CD8-positive, alpha-beta memory T cell (primary cell): ENCODE measurements at places on chromosomes 13 and 19.

- H3K4me1 ChIP-seq = peaks cover 79% of the 10 kb centered on the region
- no peak overlapping the region for H3K27ac ChIP-seq
- H3K4me3 ChIP-seq = no peak overlapping the region
- no peak for DNase-seq
These were observed 3.2 kb downstream of the TPT1 start for GRCh38 chr13:45337803-45338202.

DNA sequence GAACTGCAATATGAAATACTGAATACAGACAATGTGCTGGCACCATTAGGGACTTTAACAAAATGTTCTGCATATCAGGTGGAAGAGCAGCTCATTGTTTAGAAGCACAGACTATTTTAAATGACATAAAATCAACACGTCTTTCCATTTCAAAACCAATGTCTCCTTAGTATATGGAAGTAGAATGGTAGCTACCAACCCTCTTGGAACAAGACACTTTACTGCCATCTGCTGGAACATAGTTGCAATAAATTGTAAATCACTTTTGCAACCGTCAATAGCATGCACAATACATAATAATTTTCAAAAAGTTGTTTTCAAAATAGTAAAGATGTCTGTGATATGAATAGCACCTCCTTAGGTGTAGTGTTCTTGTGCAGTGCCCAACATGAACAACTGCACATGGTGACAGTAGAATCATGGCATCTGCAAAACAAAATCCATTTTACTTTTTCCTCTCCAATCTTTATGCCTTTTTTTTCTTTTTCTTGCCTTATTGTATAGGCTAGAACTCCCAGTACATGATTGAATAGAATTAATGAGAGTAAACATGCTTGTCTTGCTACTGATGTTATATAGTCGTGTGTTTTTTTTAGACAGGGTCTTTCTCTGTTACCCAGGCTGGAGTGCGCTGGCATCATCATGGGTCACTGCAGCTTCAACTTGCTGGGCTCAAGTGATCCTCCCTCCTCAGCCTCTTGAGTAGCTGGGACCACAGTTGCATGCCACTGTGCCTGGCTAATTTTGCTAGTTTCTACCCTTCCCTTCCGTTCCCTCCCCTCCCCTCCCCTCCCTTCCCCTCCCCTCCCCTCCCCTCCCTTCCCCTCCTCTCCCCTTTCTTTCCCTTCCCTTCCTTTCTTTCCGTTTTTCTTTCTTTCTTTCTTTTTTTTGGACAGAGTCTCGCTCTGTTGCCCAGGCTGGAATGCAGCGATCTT lies 7.8 kb upstream of the LYPD5 start:
- H3K4me3 ChIP-seq = no peak overlapping the region
- H3K36me3 ChIP-seq = no peaks in the 10 kb centered on the region
- H3K27me3 ChIP-seq = no peaks in the 10 kb centered on the region
- no peak overlapping the region for H3K27ac ChIP-seq

GRCh38 chr19:51800473-51801244 lies 5.7 kb downstream of the FPR3 start:
- no peaks in the 10 kb centered on the region for H3K36me3 ChIP-seq
- DNase-seq = no peak
- H3K27me3 ChIP-seq = no peaks in the 10 kb centered on the region

DNA sequence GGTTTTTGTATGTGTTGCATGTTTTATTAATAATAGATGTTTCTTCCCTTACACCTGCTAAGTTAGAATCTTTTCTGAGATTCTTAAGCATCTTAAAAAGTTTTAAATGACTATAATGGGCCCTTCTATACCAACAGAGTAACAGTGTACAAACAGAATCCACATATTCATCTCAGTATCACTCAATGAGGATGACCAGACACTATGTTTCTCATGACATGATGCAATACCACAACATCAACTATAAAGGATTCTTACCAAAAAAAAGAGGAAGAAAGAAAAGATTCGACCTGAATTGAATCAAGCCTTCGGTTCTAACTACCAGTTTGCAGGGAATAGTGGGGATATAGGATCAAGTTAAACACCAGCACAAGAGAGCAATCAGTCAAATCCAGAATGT lies 56.5 kb downstream of the INTS6 start:
- peaks cover 12% of the 10 kb centered on the region for H3K4me1 ChIP-seq
- H3K27ac ChIP-seq = no peak overlapping the region
- no peaks in the 10 kb centered on the region for H3K27me3 ChIP-seq
- H3K4me3 ChIP-seq = no peak overlapping the region
- DNase-seq = no peak

GRCh38 chr19:29467824-29468401 lies 57.9 kb upstream of the VSTM2B start:
- no peak overlapping the region for H3K27ac ChIP-seq
- H3K36me3 ChIP-seq = no peaks in the 10 kb centered on the region
- no peaks in the 10 kb centered on the region for H3K27me3 ChIP-seq

- peaks cover 6% of the 10 kb centered on the region for H3K27me3 ChIP-seq
- DNase-seq = no peak
- no peak overlapping the region for H3K27ac ChIP-seq
- no peaks in the 10 kb centered on the region for H3K4me1 ChIP-seq
- H3K36me3 ChIP-seq = no peaks in the 10 kb centered on the region
These were observed 44.0 kb upstream of the GAS6 start for GRCh38 chr13:113907635-113908617.

GRCh38 chr19:10404888-10405820 lies 1.8 kb upstream of the CDC37 start:
- H3K4me3 ChIP-seq = peak overlapping the region; percentile 99
- H3K27ac ChIP-seq = peak overlapping the region; percentile 98
- H3K36me3 ChIP-seq = no peaks in the 10 kb centered on the region
- no peaks in the 10 kb centered on the region for H3K27me3 ChIP-seq
- DNase-seq = peak; percentile 45

DNA sequence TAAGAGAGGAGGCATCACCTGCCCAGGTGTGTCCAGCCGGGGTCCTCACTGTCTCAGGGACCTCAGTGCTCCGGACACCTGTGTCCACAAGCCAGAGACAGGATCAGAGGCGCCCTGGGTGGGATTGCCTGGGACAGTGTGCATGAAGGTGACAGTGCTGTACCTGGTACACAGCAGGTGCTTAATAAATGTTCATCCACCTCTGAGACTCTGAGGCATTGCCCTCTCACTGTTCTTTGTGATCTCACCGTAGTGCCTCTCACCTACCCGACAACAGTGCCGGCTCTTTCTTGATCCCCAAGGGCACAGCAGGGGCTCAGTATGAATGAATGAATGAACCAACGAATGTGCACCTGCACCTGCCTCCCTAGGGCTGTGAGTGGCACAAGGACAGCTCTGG lies 9.2 kb downstream of the RDH13 start:
- no peak overlapping the region for H3K4me3 ChIP-seq
- H3K36me3 ChIP-seq = peaks cover 10% of the 10 kb centered on the region
- no peaks in the 10 kb centered on the region for H3K27me3 ChIP-seq
- no peak overlapping the region for H3K27ac ChIP-seq
- no peaks in the 10 kb centered on the region for H3K4me1 ChIP-seq

GRCh38 chr19:3360421-3361383 lies 5.7 kb upstream of the NFIC start:
- H3K4me3 ChIP-seq = peak overlapping the region; percentile 76
- peaks cover 35% of the 10 kb centered on the region for H3K4me1 ChIP-seq
- peak; percentile 63 for DNase-seq
- no peaks in the 10 kb centered on the region for H3K27me3 ChIP-seq

- H3K4me1 ChIP-seq = no peaks in the 10 kb centered on the region
- no peak overlapping the region for H3K27ac ChIP-seq
- H3K4me3 ChIP-seq = no peak overlapping the region
These were observed 145.5 kb upstream of the SPRY2 start for GRCh38 chr13:80486402-80486801.

DNA sequence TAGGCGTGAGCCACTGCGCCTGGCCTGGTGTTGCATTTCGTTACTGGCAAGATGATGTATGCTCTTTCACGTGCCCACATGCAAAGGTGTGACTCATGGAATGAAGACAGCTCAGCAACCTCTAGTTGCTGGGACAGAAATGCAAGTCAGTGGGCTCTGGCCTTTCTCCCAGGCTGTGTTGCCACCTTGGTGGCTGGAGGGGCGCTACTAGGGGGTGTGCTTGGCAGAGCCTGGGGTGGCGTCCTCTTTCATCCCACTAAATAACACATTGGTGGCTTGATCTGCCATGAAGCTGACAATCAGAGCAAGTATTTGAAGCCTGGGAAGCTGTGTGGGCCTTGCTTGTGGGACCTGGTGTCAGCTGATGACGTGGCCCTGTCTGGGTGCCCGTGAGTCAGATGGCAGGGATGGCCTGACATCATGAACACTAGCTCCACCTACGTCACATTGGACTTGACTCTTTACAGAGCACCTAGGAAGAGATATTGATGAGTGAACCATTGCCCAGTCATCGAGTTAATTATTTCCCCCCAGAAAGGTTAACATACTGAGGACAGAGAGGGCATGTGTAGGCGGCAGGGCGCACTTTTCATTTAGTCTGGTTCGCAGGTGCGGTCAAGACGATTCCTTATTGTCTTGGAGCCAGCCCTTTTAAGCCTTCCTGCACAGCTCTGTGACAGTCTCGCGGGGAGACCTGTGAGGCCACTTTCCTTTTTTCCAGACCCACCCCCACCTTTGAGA lies 154.2 kb downstream of the TM9SF2 start:
- H3K4me3 ChIP-seq = no peak overlapping the region
- H3K27me3 ChIP-seq = no peaks in the 10 kb centered on the region
- H3K36me3 ChIP-seq = no peaks in the 10 kb centered on the region
- DNase-seq = no peak
- H3K27ac ChIP-seq = no peak overlapping the region
- peaks cover 50% of the 10 kb centered on the region for H3K4me1 ChIP-seq

DNA sequence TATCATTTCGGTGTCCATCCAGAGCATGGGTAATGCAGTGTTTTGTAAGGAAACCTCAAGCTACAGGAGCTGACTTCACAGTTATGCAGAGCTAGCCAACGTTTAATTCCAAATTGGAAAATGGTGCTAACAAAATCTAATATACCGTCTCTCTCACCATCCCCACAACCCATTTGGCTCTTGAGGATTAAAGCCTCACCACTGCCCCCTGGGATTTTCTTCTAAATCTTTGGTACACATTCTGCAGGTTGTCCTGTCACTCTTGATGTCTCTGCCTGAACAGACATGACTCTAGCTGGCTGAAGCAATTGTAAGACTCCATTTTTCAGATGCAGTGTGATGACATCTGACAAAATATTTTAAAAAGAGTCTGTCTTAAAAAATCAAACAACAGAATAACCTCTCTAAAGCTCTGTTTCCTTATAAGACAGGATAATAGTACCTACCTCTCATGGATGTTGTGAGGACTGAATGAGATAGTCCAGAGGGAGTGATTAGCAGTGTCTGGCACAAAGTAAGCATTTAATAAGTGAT lies 451.8 kb downstream of the SUCLA2 start:
- no peak overlapping the region for H3K27ac ChIP-seq
- H3K4me1 ChIP-seq = no peaks in the 10 kb centered on the region
- DNase-seq = no peak
- H3K4me3 ChIP-seq = no peak overlapping the region
- H3K27me3 ChIP-seq = no peaks in the 10 kb centered on the region
- no peaks in the 10 kb centered on the region for H3K36me3 ChIP-seq

- H3K4me3 ChIP-seq = no peak overlapping the region
- H3K36me3 ChIP-seq = no peaks in the 10 kb centered on the region
- DNase-seq = no peak
- H3K4me1 ChIP-seq = no peaks in the 10 kb centered on the region
- no peaks in the 10 kb centered on the region for H3K27me3 ChIP-seq
These were observed 274.7 kb downstream of the FGF14 start for GRCh38 chr13:102127153-102127552.

GRCh38 chr19:4993683-4994082 lies 24.8 kb downstream of the KDM4B start:
- no peak overlapping the region for H3K4me3 ChIP-seq
- H3K36me3 ChIP-seq = no peaks in the 10 kb centered on the region
- no peaks in the 10 kb centered on the region for H3K27me3 ChIP-seq
- no peak for DNase-seq

DNA sequence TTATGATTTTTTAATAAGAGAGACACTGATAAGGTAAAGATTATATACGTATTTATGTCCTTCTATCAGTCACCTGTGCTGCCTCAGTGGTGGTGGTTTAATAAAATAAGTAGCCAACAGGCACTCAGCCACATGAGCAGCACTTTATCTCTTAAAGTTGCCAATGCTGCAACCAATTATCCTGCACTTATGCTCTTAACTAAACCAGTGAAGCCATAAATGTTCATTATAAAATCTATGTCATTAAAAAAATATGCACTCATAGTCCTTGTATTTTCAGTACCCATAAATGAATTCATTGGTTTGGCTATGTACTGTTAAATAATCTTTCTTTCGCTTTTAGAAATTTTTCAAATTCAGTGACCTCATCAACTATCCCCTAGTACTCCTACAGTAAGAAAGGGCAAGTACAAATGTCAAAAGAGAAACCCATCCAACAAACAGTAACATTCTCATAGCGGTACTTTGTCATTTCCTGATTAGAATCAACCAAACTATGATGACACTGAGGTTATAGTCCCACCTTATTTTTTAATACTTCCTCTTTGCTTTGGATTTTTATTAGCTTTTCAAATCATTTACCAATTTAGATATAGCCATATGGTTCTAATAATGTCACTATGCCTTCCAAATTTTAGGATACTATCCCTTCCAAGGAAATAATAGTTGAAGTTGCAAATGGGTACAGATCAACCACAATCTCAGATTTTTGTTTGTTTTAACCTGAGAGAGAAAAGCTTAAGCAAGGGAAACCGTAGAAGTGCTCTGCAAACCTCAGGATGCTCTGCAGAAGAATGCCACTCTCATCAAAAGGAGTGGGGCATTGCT lies 190.9 kb downstream of the KLF12 start:
- H3K27me3 ChIP-seq = no peaks in the 10 kb centered on the region
- H3K36me3 ChIP-seq = peaks cover 5% of the 10 kb centered on the region
- H3K4me1 ChIP-seq = peaks cover 52% of the 10 kb centered on the region
- peak overlapping the region; percentile 18 for H3K27ac ChIP-seq
- no peak for DNase-seq

DNA sequence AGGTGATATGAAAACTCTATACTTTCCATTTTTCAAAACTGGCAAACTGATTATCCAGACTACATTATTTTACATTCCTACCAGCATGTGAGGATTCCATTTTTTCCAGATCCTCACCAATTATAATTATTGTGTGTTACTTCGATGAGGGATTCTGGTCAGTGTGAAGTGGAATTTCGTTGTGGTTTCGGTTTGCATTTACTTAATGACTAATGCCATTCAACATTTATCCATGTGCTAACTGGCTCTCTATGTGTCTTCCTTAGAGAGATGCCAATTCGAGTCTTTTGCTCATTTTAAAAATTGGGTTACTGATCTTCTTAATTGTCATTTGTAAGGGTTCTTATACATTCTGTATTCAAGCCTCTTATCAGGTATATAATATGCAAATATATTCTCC lies 1551.3 kb upstream of the MIR17HG start:
- no peaks in the 10 kb centered on the region for H3K4me1 ChIP-seq
- H3K27ac ChIP-seq = no peak overlapping the region
- DNase-seq = no peak

- no peaks in the 10 kb centered on the region for H3K4me1 ChIP-seq
- H3K4me3 ChIP-seq = no peak overlapping the region
- no peaks in the 10 kb centered on the region for H3K27me3 ChIP-seq
- no peak for DNase-seq
These were observed 223.9 kb downstream of the SHISA2 start for GRCh38 chr13:25827831-25828465.
